ENCODE measurements at places on chromosomes 6 and 20.
A peak's percentile ranks its signal among the peaks of the same experiment; 100 is the strongest.

DNA sequence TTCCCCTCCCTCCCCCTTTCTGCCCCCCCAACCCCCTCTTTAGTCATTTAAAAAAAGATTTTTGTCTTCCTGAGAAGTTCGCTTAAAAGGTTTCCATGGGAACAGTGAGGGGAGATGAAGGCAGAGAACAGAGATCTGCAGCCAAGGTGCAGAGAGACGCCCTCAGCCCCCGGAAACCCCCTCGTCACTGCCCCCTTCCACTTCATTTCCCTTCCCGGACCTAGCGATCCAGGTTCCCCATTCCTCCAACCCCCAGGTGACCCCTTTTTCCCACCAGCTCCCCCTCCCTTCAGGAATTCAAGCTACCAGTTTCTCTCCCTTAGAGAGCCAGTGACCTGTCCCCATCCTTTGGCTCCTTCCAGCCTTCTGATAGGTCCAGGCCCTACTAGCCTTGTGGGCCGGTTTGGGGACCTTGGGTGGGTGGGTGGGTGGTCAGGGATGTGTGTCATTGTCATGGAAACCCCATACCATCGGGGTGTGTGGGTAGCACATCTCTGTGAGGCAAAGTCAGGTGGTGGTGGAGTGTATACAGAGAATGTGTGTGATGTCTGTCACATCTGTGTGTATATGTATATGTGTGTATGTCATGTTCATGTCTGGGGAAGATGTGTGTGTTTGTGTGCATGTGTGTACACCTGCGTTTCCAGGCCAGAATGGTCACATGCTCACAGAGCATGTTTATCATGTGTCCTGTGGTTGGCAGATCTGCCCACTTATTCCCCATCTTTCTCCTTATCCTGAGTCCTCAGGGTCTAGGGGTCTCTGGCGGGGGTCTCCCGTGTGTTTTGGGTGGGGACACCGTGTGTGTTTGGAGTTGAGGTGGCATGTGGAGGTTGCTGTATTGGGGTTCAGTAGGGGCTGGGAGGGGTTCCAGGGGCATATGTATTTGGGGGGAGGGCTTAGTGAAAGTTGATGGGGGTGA lies 7.0 kb downstream of the SYNGAP1 start:
- H3K36me3 ChIP-seq = peaks cover 9% of the 10 kb centered on the region
- H3K4me1 ChIP-seq = peaks cover 65% of the 10 kb centered on the region
- no peaks in the 10 kb centered on the region for H3K27me3 ChIP-seq
- peak overlapping the region; percentile 97 for H3K27ac ChIP-seq
- peak overlapping the region; percentile 90 for H3K4me3 ChIP-seq

GRCh38 chr6:16316741-16317251 lies 78.4 kb downstream of the GMPR start:
- no peaks in the 10 kb centered on the region for H3K27me3 ChIP-seq
- H3K27ac ChIP-seq = peak overlapping the region; percentile 59
- H3K4me3 ChIP-seq = no peak overlapping the region

DNA sequence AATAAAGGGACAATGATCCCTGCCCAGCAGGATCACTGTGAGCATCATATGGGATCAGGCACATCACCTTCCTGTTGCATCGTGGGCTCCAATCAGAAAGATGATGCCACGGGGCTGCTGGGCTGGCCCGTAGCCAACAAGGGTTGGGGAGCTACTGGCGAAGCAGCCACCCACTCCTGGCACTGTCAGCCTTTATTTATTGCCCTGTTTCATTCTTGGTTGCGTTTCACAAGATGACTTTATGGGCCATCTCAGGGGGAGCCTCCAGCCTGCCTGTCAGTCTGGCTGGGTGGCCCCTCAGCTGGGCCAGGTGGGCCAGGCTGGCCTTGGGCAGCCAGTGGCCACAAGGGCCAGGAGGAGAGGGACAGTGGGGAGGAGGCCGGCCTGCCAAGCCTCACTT lies 17.3 kb downstream of the VSTM2L start:
- no peaks in the 10 kb centered on the region for H3K36me3 ChIP-seq
- peaks cover 2% of the 10 kb centered on the region for H3K27me3 ChIP-seq
- H3K4me1 ChIP-seq = peaks cover 26% of the 10 kb centered on the region

- H3K27me3 ChIP-seq = no peaks in the 10 kb centered on the region
- H3K36me3 ChIP-seq = peaks cover 12% of the 10 kb centered on the region
- H3K4me1 ChIP-seq = peaks cover 32% of the 10 kb centered on the region
- H3K4me3 ChIP-seq = no peak overlapping the region
- DNase-seq = no peak
Measured at GRCh38 chr6:12039540-12040459, 27.7 kb downstream of the HIVEP1 start.

DNA sequence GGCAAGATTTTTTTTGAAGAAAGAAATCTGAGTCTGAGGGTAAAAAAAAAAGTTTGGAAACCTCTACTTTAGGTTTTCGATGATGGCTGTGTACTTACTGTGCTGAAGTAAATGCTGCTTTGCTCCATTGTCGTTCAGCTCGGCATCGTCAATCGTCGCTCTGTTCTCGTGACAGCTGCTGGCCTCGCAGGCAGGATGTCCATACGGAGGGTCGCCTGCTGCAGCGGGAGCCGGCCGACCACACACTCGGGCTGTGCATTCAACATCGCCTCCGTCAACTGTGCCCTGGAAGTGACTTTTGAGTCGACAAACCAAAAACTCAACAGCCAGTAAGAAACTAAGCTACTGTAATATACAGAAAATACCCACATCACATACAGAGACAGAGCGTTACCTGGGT lies 53.1 kb upstream of the SMOC2 start:
- H3K36me3 ChIP-seq = no peaks in the 10 kb centered on the region
- no peak overlapping the region for H3K4me3 ChIP-seq
- no peak overlapping the region for H3K27ac ChIP-seq
- H3K27me3 ChIP-seq = peaks cover 22% of the 10 kb centered on the region
- DNase-seq = no peak

DNA sequence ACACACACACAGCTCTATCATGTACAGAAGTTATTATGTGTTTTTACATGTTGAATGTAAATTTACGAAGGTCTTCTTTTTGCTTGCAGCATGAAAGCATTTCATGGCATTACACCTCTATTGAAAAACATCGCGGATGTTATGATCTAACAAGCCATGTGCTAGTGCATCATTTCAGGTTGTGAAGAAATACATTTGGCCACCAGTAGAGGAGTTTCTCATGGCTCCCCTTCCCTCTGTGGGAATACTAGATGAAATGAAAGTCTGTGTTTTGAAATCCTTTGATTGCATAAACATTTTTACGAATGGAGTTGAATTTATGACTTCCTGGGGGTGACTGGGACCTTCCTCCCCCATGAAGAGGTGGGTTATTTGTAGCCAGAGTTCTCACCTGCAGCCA lies 17.7 kb downstream of the MAS1 start:
- H3K4me1 ChIP-seq = no peaks in the 10 kb centered on the region
- H3K4me3 ChIP-seq = no peak overlapping the region
- H3K36me3 ChIP-seq = peaks cover 4% of the 10 kb centered on the region
- no peak for DNase-seq
- no peak overlapping the region for H3K27ac ChIP-seq

- no peak for DNase-seq
- H3K27me3 ChIP-seq = peaks cover 17% of the 10 kb centered on the region
- peak within 1 kb of the TSS; percentile 75 for H3K4me3 ChIP-seq
- peaks cover 4% of the 10 kb centered on the region for H3K36me3 ChIP-seq
- H3K27ac ChIP-seq = peak within 1 kb of the TSS; percentile 9
Measured at GRCh38 chr6:43455531-43456428, at the start of gene DLK2. Gene DLK2, minus strand, starts transcription at chr6:43455548. Its CDS starts 723 bp downstream, at chr6:43454825.

GRCh38 chr6:133834472-133835170 lies 54.3 kb upstream of the TCF21 start:
- H3K36me3 ChIP-seq = no peaks in the 10 kb centered on the region
- H3K4me1 ChIP-seq = peaks cover 13% of the 10 kb centered on the region
- peaks cover 16% of the 10 kb centered on the region for H3K27me3 ChIP-seq
- DNase-seq = no peak
- H3K27ac ChIP-seq = no peak overlapping the region

- H3K4me3 ChIP-seq = no peak overlapping the region
- H3K27me3 ChIP-seq = no peaks in the 10 kb centered on the region
- peaks cover 15% of the 10 kb centered on the region for H3K4me1 ChIP-seq
- peaks cover 10% of the 10 kb centered on the region for H3K36me3 ChIP-seq
- H3K27ac ChIP-seq = no peak overlapping the region
Measured at GRCh38 chr6:109772883-109773431, 81.9 kb downstream of the FIG4 start.

GRCh38 chr6:31402324-31403282 lies 792 bp upstream of the MICA start:
- DNase-seq = no peak
- H3K4me3 ChIP-seq = peak overlapping the region; percentile 100
- peak overlapping the region; percentile 91 for H3K27ac ChIP-seq
- H3K4me1 ChIP-seq = peaks cover 70% of the 10 kb centered on the region
- H3K36me3 ChIP-seq = peaks cover 2% of the 10 kb centered on the region

DNA sequence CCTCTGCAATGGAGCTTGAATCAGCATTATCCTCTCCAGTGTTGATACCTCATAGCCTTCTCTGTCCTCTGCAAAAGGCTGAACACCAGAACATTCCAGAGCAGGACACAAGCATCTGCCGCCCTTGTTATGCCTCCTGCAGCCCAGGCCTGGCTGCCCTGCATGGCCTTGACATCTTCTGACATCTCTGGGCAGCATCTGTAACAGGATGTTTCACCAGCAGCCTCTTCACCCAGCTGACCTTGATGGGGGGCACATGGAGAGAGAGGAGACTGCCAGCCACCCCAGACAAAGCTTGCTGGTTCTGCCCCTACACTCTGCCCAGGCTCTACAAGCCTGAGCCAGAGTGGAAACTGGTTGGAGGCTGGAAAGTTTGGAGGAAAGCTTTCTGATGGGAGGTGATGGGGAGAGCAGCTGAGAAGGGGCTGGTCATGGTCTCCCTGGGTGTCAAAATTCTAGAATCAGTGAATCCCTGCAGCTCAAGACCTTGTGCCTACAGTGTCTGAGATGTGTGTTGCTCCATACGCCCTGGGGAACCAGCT lies 145.1 kb downstream of the MRPL14 start:
- no peak overlapping the region for H3K27ac ChIP-seq
- peaks cover 4% of the 10 kb centered on the region for H3K27me3 ChIP-seq

DNA sequence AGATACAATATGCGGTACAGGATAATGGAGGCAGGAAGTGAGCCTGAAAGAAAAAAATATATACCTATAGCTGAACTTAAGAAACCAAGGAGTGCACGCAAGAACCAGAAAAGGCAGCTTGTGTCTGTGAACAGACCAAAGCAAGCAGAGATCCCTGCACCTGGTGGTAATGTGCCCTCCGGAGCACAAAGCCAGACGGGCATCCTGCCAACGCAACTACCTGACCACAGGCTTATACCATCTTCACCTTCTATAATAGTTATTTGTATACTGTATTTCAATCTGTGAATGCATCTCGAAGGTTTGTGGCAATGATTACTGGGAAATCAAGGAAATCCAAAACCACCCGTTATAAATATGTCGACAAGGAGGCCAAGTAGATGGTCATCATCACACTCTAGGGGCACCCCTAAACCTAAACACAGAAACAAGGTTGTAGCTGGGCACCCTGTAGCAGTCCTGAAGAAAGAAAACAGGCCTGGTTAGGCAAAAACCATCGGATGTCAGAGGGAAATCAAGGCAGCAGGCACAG lies 801 bp downstream of the FBXL4 start:
- peak overlapping the region; percentile 86 for H3K27ac ChIP-seq
- H3K27me3 ChIP-seq = no peaks in the 10 kb centered on the region
- H3K4me1 ChIP-seq = peaks cover 32% of the 10 kb centered on the region
- DNase-seq = no peak
- H3K36me3 ChIP-seq = peaks cover 1% of the 10 kb centered on the region

- DNase-seq = no peak
- H3K4me1 ChIP-seq = peaks cover 25% of the 10 kb centered on the region
- no peaks in the 10 kb centered on the region for H3K36me3 ChIP-seq
- peak overlapping the region; percentile 34 for H3K4me3 ChIP-seq
Measured at GRCh38 chr6:11393713-11394627, 143.6 kb upstream of the TMEM170B start.

DNA sequence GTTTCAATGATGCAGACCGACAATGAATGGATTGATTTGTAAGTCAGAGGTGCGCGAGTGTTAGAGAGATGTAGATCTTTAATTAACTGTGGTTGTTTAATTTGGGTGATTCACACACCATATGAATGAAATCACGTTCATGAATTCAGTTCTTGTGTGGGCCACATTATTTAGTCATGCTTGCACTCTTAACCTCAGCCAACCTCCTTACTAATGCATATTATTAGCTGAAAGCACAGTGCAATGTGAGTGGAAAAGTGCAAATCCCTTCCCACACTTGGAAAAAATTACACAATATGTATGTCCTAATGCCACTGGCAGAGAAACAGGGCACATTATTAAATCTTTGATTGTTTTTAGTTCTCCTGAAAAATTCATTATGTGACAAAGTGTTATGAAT lies 512.5 kb downstream of the BCKDHB start:
- H3K27me3 ChIP-seq = peaks cover 3% of the 10 kb centered on the region
- DNase-seq = no peak
- H3K36me3 ChIP-seq = peaks cover 13% of the 10 kb centered on the region
- peaks cover 5% of the 10 kb centered on the region for H3K4me1 ChIP-seq
